ENCODE measurements at places on chromosomes 7 and 10. TPM values are rescaled to one million over a fixed set of nuclear protein-coding genes. Genes with fewer than 3 reads are reported as not detected.

The PHKG1 gene
- total RNA-seq: 5.7 TPM

The KEL gene
- not detected for total RNA-seq

The CARD11 gene
- 4.2 TPM for total RNA-seq

The SPDYE1 gene
- total RNA-seq: not detected

The GDF10 gene
- total RNA-seq: not detected

The RGR gene
- not detected for total RNA-seq

The EBLN1 gene
- total RNA-seq: not detected

The FAM241B gene
- total RNA-seq: 3.2 TPM

GRCh38 chr10:91575044-91575610 is 57.7 kb downstream of the PPP1R3C start:
- DNase-seq: no peak

- no peak for DNase-seq
Measured at GRCh38 chr7:81111358-81111757, 192.5 kb upstream of the SEMA3C start.

GRCh38 chr10:17801507-17801906 is 7.6 kb upstream of the MRC1 start:
- no peak for DNase-seq

DNA sequence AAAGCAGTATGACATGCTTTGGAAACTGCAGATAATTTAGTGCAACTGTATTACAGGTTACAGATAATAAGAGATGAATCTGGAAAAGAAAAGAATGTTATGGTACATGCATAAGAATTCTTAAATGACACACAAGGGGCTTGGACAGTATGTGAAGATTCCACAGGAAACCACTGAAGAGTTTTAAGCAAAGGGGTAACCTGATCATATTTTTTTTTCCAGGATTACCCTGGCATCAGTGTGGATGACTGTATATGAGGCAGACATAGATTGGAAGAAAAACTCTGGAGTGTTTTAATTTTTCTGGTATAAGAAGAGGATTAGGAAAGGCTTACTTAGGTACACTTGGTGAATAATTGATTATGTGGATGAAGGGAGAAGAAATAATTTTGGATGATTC is 8.1 kb downstream of the TFPI2 start:
- DNase-seq: no peak

GRCh38 chr7:139646566-139646965 is 123.1 kb downstream of the CLEC2L start:
- no peak for DNase-seq

DNA sequence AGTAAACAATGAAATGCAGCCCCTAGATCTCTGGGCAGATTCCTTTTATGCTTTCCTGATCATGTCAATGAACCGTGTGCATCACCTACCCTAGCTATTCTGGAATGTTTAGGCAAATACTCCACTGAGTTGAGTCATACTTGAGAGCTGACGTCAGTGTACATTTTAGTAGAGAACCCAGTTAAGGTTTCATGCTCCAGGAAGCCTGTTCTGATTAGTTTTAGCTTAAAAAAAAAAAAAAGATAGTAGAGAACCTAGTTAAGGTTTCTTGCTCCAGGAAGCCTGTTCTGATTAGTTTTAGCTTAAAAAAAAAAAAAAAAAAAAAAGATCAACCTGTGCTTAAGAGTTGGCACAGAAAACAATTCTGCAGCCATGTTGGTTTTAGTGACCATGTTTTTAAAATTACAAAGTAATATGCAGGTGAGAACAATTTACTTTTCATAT is 3.7 kb upstream of the MCU start:
- no peak for DNase-seq

DNA sequence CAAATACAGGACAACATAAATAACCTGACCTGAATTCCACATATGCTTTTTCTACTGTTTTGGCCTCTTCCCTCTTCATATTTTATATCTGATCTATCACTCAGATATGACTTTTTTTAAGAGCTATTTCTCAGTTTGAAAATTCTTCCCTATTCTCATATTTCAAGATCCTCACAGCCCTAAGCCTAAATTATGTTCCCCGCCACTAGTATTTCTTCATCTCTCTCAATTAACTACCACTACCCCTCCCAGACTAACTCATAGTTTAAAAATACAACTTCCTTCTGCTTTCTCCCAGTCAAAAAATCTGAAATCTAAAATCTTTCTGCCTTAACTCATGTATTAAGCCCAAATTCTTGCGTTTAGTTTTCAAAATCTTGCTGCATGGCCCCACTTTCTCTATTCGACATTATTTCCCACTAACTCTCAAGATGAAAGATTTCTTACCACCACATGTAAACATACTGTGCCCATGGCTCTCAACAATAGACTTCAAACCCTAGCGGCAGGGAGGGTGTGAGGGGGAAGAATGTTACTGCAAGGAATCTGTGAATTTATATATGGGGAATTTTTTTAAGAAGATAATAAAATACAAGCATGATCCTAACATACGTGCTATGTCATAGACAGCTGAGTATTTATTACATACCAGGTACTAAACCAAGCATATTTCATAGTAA is 64.6 kb downstream of the TFEC start:
- DNase-seq: no peak

- DNase-seq: no peak
Measured at GRCh38 chr7:55326081-55326835, 38.9 kb upstream of the LANCL2 start.

DNA sequence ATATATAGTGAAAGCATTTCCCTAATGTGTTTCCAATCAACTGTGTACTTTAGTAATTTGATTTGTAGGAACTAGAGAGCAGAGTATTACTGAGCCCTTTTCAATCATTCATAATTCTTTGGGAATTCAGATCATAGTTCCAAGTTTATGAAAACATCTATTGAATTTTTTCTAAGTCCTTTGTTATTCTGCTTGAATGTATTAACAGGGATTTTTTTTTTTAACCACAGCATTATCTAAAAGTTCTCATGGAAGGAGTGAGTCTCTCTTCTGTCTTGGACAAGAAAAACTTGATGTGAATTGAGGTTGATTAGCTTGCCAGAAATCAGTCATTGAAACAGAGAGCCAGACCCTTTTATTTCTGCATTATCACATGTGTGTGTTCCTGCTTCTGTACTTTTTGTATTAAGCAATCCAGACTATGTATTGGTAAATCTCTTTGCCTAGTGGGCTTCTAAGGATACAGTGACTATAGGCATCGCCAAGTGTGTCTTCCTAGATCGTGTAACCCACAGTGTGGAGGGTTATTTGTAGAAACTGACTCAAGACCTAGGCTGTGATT is 59.9 kb downstream of the BMPER start:
- DNase-seq: no peak

DNA sequence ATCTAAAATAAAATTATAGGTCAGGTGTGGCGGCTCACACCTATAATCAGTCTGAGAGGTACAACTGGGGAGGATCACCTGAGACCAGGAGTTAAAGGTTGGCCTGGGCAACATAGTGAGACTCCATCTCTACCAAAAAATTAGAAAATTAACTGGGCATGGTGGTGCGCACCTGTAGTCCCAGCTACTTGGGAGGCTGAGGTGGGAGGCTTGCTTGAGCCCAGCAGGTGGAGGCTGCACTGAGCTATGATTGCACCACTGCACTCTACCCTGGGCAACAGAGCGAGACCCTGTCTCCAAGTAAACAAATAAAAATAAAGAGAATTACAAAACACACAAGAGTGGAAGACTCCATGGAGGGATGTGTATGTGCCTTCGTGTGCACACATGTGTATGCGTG is 171.5 kb downstream of the PARD3 start:
- no peak for DNase-seq

GRCh38 chr7:123198668-123199652 is 809 bp downstream of the SLC13A1 start:
- no peak for DNase-seq

- DNase-seq: no peak
Measured at GRCh38 chr7:132430861-132431822, 145.1 kb downstream of the PLXNA4 start.

DNA sequence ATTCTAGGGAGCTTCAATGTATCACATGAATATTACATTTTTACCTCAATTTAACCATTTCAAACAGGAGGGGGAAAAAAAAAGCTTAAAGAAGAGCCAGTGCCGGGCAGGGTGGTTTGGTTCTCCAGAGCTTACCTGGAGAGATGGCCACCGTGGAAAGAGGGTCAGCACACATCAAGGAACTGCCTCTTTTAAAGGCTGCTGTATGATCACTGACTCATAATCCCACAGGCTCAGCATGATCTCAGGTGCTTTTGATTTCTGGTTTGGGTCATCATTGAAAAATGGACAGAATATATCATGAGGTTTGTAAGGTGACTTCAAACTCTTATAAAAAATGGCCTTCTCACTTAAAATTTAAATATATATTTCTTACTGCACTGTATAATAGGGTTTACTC is 67.5 kb upstream of the MDFIC start:
- DNase-seq: no peak

- DNase-seq: peak; percentile 78
Measured at GRCh38 chr10:79347894-79348639, 798 bp downstream of the PPIF start.

- no peak for DNase-seq
Measured at GRCh38 chr10:119406601-119407253, 135.8 kb downstream of the RGS10 start.

- DNase-seq: no peak
Measured at GRCh38 chr10:2280713-2281300, 543.5 kb upstream of the ADARB2 start.

GRCh38 chr7:123674399-123675180 is 18.9 kb downstream of the LMOD2 start:
- no peak for DNase-seq

- DNase-seq: peak; percentile 36
Measured at GRCh38 chr7:54888067-54888733, 129.2 kb upstream of the SEC61G start.

Data from adrenal gland (tissue), 19 donors.